Lung microvascular endothelial cell (primary cell): ENCODE measurements at places on chromosomes 6 and 20. TPM values are rescaled to one million over a fixed set of nuclear protein-coding genes. Genes with fewer than 3 reads are reported as not detected.

DNA sequence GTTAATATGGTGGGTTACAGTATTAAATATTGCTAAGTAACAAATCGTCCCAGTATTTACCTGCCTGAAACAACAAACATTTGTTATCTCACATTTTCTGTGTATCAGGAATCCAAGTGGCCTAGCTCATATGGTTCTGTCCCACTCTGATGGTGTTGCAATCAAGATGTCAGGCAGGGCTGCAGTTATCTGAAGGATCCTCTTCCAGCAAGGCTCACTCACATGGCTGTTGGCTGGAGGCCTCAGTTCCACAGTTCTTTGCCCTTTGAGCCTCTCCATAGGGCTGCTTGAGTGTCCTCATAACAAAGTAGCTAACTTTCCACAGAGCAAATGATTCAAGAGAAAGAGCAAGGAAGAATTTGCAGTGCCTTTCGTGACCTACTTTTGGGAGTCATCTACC lies 17.7 kb downstream of the RAB22A start:
- no peak for DNase-seq

DNA sequence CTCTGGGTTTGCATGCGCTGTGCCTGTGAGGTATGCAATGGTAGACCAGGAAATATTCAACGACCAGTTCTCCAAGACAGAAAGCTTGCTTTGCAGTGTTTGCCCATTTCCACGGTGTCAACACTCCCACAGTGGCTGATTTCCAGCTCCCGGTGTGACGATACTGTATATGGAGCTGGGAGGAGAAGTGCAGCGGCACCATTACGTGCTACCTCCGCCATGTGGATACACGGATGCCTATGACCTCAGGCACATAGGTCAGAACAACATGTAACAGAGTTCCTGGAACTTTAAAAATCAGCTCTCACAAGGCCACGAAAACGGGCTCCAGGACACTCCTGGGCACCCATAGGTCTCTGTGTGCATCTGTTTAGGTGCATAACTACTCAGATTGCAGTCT lies 51.1 kb downstream of the NFATC2 start:
- DNase-seq = no peak

DNA sequence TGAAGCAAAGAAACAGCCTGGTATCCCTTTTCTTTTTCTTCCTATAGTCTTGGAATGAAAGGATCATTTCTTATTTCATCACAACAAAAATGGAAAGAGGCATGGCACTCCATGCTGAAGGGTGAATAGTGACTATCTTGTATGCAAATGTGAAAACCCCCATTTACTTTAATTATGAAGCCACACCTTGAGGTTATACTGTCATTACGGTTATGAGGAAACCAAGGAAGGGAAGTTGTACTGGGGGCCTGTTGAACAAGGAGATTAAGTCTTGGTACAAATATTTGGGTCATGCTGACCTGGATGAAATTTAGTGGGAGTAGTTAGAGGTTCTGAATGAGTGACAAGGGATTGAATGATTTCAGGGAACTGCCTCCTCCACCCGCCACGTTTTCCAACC lies 8.7 kb upstream of the STXBP5 start:
- no peak for DNase-seq

GRCh38 chr20:16395366-16395765 lies 177.9 kb downstream of the KIF16B start:
- DNase-seq = no peak

- no peak for DNase-seq
Observed at GRCh38 chr6:667253-667927, 10.5 kb upstream of the HUS1B start.

Gene SLC17A3
- not detected in 2 replicates for total RNA-seq

Gene CENPW
- 4.0 and 8.9 TPM in 2 replicates for total RNA-seq
